ENCODE measurements at places on chromosomes 5 and 9.

GRCh38 chr5:159419576-159419975, 89.3 kb upstream of the IL12B start:
- no peaks in the 10 kb centered on the region for H3K4me1 ChIP-seq
- no peaks in the 10 kb centered on the region for H3K36me3 ChIP-seq
- H3K27ac ChIP-seq, result no peak overlapping the region
- no peak for DNase-seq
- no peak overlapping the region for H3K4me3 ChIP-seq

DNA sequence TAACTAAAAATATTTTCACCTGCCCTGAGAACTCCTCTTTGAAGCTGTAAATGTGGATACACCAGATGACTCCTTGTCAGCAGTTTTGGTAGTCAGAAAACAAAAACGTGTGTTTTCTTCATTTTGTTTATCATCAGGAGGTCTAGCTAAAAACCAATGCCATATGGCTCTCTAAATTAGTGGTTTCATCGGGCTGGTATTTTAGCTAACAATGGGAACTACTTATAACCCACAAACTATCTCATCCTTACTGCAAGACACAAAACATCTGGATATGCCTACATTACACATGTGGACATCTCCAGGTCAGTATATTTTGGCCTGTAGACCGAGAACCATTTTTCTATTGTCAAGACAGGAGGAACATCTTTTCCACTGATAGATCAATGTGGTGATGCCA, 56.2 kb downstream of the GAS1 start:
- H3K27me3 ChIP-seq, result no peaks in the 10 kb centered on the region
- DNase-seq, result no peak
- H3K27ac ChIP-seq, result no peak overlapping the region
- peaks cover 23% of the 10 kb centered on the region for H3K4me1 ChIP-seq
- peaks cover 2% of the 10 kb centered on the region for H3K36me3 ChIP-seq
- H3K4me3 ChIP-seq, result no peak overlapping the region

DNA sequence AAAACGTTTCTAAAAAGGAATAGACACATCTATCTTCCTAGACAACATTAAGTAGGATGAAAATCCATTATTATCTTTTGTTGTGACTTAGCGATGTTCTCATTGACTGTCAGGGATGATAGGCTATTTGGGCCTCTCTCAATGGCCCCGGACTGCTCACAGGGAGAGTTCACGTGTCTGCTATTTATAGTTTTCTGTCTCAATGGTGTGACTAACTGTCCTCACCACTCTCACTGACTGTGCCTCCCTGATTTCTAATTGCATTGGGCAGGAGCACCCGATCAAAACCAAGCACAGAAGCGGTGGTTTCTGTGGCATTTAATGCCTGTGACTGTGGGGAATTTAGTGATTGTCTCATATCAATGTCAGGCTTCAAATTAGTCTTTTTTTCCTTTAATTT, 286.7 kb upstream of the KLF9 start:
- DNase-seq, result no peak
- H3K4me3 ChIP-seq, result no peak overlapping the region
- H3K27me3 ChIP-seq, result peaks cover 5% of the 10 kb centered on the region

DNA sequence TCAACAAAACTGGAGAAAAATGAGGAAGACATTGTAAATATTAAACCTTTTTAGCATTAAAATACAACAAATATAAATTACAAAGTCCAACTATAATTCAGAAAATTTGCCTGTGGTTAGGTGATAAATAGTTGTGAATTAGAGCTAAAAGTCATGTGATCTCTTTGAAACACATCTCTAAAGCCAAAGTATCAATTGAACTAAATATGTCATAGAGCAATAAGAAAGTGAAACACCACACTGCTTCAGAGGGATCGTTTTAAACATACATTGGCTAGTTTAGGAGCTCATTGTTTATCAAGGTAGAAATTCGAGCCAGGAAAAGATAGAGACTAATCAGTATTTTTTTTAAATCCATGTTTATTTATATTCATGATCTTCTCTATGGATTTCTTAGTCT, 606.3 kb upstream of the ITGA1 start:
- no peaks in the 10 kb centered on the region for H3K4me1 ChIP-seq
- no peak for DNase-seq
- H3K4me3 ChIP-seq, result no peak overlapping the region
- H3K36me3 ChIP-seq, result no peaks in the 10 kb centered on the region
- H3K27me3 ChIP-seq, result no peaks in the 10 kb centered on the region

- H3K4me3 ChIP-seq, result no peak overlapping the region
- no peak overlapping the region for H3K27ac ChIP-seq
- no peaks in the 10 kb centered on the region for H3K36me3 ChIP-seq
- no peaks in the 10 kb centered on the region for H3K4me1 ChIP-seq
- H3K27me3 ChIP-seq, result no peaks in the 10 kb centered on the region
- DNase-seq, result peak; percentile 9
Observed at GRCh38 chr5:25754895-25755294, 1110.1 kb upstream of the CDH10 start.

GRCh38 chr9:136921718-136922117, 22.8 kb downstream of the FBXW5 start:
- no peak overlapping the region for H3K27ac ChIP-seq
- no peak overlapping the region for H3K4me3 ChIP-seq
- no peaks in the 10 kb centered on the region for H3K27me3 ChIP-seq
- no peak for DNase-seq
- H3K4me1 ChIP-seq, result no peaks in the 10 kb centered on the region

DNA sequence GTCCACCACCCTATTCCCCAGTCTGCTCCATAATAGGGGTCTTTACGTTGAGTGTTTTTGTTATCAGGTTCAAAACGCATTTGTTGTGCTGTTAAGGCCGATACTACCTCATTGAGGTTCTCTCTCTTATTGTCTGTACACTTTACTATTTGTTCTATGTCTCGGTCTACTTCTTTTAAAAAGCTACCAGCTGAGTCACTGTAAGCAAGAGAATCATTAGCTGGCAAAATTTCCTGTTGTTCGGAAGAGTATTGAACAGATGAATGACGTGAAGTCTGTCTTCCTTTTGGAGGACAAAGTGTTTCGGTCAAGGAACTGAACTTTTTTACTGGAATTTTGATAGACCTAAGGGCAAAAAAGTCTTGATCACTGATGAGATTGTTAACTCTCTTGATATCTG, 10.3 kb downstream of the LYSMD3 start:
- peak overlapping the region; percentile 16 for H3K27ac ChIP-seq
- H3K36me3 ChIP-seq, result peaks cover 34% of the 10 kb centered on the region
- H3K27me3 ChIP-seq, result no peaks in the 10 kb centered on the region
- no peak for DNase-seq
- H3K4me1 ChIP-seq, result peaks cover 13% of the 10 kb centered on the region

- H3K27me3 ChIP-seq, result no peaks in the 10 kb centered on the region
- H3K27ac ChIP-seq, result no peak overlapping the region
- no peak for DNase-seq
- no peaks in the 10 kb centered on the region for H3K4me1 ChIP-seq
Observed at GRCh38 chr9:1440256-1440655, 390.1 kb downstream of the DMRT2 start.

- DNase-seq, result peak; percentile 82
- peaks cover 12% of the 10 kb centered on the region for H3K4me1 ChIP-seq
- H3K36me3 ChIP-seq, result no peaks in the 10 kb centered on the region
- no peak overlapping the region for H3K4me3 ChIP-seq
- peaks cover 16% of the 10 kb centered on the region for H3K27me3 ChIP-seq
- H3K27ac ChIP-seq, result no peak overlapping the region
Observed at GRCh38 chr9:132798817-132799790, 79.0 kb downstream of the AK8 start.

DNA sequence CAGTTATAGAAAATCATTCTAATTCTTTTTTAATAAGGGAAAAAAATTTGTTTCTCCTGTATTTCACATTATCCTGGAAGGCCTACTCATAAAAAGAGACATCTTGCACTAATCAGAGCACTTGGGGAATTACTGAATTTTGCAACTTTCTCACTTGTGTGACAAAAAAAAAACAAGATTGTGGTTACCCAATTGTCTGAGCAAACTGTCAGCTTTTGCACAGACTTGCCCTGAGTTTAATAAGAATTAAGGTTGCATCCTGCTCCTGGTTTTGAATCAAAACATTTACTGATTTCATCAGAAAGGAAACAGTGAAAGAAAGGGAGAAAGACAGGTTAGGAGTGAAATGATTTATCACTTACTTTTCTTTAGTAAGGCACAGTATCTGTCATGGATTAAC, 10.6 kb upstream of the SH3RF2 start:
- no peak overlapping the region for H3K27ac ChIP-seq
- no peaks in the 10 kb centered on the region for H3K27me3 ChIP-seq
- H3K36me3 ChIP-seq, result no peaks in the 10 kb centered on the region
- no peak for DNase-seq
- no peak overlapping the region for H3K4me3 ChIP-seq

- no peaks in the 10 kb centered on the region for H3K4me1 ChIP-seq
- no peak overlapping the region for H3K27ac ChIP-seq
- no peak for DNase-seq
- H3K27me3 ChIP-seq, result no peaks in the 10 kb centered on the region
- no peaks in the 10 kb centered on the region for H3K36me3 ChIP-seq
- H3K4me3 ChIP-seq, result no peak overlapping the region
Observed at GRCh38 chr5:133298447-133298846, 246.6 kb downstream of the HSPA4 start.

GRCh38 chr5:172707285-172708182, 63.5 kb downstream of the DUSP1 start:
- no peak overlapping the region for H3K4me3 ChIP-seq
- peak; percentile 90 for DNase-seq
- H3K27me3 ChIP-seq, result no peaks in the 10 kb centered on the region
- no peaks in the 10 kb centered on the region for H3K36me3 ChIP-seq

DNA sequence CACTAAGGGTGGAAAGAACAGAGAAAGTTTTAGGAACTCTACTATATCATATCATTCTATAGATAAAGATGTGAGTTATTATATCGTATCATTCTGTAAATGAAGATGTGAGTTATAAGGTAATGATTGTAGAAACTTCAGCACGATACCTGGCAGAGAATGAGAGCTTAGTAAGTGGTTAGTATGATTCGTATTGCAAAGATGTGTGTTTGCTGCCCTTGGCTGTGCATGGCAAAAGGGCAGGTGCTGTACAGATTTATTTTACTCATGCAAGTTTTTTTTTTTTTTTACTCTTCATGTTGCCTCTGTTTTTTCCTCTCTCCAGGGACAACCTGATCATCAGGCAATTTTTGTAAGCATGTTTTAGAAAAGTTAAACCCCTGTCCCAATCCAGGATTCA, 83.3 kb downstream of the EGFLAM start:
- H3K4me1 ChIP-seq, result no peaks in the 10 kb centered on the region
- no peaks in the 10 kb centered on the region for H3K36me3 ChIP-seq
- H3K27me3 ChIP-seq, result no peaks in the 10 kb centered on the region
- H3K27ac ChIP-seq, result no peak overlapping the region
- H3K4me3 ChIP-seq, result no peak overlapping the region
- DNase-seq, result no peak

- no peak overlapping the region for H3K27ac ChIP-seq
- no peak overlapping the region for H3K4me3 ChIP-seq
- no peak for DNase-seq
- no peaks in the 10 kb centered on the region for H3K4me1 ChIP-seq
Observed at GRCh38 chr9:87834357-87834756, 48.3 kb upstream of the SPATA31E1 start.

- no peaks in the 10 kb centered on the region for H3K36me3 ChIP-seq
- no peak for DNase-seq
- no peak overlapping the region for H3K4me3 ChIP-seq
Observed at GRCh38 chr9:2337131-2337530, 284.5 kb upstream of the VLDLR start.

DNA sequence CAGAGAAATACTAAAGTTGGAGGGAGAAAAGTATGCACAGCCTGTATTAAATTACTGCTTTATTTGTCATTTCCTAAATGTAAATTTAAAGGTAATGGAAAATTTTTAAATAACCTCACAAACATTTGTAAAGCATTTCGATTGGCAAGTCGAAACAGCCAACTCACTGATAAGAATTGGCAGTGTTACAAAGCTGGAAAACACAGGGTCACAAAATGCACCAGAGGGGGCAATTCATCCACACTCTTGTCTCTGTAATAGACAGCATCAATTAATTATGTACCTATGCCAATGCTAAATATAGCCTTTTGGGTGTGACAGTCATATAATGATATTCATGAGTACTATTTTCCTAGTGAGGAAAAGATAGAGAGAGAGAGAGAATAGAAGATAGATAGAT, 140.6 kb upstream of the PRLR start:
- H3K36me3 ChIP-seq, result no peaks in the 10 kb centered on the region
- no peak overlapping the region for H3K4me3 ChIP-seq
- no peaks in the 10 kb centered on the region for H3K4me1 ChIP-seq

DNA sequence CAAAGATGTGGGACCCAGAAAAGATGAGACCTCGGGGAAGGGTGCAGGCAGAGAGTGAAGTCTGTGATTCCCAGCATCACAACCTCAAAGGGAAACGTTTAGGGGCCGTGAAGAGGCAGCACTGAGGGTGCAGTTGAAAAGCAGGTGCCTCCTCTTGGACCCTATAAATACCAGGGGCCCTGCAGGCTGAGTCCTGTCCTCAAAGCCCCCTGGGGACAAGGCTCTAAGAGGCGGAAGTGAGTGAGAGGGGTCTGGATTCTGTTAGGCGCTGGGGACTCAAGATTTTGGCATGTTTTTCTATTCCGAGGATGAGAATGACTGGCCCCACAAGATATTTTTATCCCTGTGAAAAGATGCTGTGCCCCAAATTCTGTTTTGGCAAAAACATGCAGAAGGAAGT, 107.8 kb downstream of the THBS4 start:
- no peaks in the 10 kb centered on the region for H3K36me3 ChIP-seq
- peaks cover 11% of the 10 kb centered on the region for H3K4me1 ChIP-seq
- H3K27ac ChIP-seq, result no peak overlapping the region
- DNase-seq, result no peak
- H3K4me3 ChIP-seq, result no peak overlapping the region

GRCh38 chr5:134051305-134051704, 46.5 kb upstream of the VDAC1 start:
- peaks cover 9% of the 10 kb centered on the region for H3K4me1 ChIP-seq
- no peak for DNase-seq
- H3K27ac ChIP-seq, result no peak overlapping the region
- no peaks in the 10 kb centered on the region for H3K36me3 ChIP-seq

DNA sequence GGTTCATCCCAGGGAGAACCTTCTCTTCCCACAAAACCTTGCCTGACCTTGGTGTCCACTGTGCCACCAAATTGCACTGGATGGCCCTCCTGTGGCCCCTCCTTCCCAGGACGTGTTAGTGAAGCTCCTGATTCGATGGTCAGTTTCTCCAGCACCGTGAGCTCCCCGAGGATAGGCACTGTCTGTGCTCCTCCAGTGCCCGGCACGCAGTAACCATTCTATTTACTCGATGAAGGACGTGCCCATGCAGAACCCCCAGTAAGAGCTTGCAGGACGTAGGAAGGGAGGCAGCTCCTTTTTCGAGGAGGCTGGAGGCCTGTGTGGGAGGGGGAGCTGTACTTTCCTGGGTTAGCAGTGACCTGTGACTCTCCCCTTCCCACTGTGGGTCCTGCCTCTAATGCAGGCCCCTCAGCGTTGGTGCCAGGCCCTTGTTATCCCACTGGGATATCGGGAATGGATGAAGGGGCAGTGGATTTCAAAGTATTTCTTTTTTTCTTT, 39.6 kb downstream of the HABP4 start:
- no peak overlapping the region for H3K27ac ChIP-seq
- no peak overlapping the region for H3K4me3 ChIP-seq
- H3K27me3 ChIP-seq, result no peaks in the 10 kb centered on the region
- DNase-seq, result no peak

- H3K27me3 ChIP-seq, result peaks cover 48% of the 10 kb centered on the region
- no peak for DNase-seq
- H3K4me3 ChIP-seq, result no peak overlapping the region
- H3K4me1 ChIP-seq, result no peaks in the 10 kb centered on the region
- no peaks in the 10 kb centered on the region for H3K36me3 ChIP-seq
Observed at GRCh38 chr9:129666575-129666974, 1.1 kb downstream of the PRRX2 start.

Data from SJCRH30 (cell line).